Mucosa of gallbladder (tissue), 1 donor: ENCODE measurements at places on chromosomes 6 and 20. TPM values are rescaled to one million over a fixed set of nuclear protein-coding genes. Genes with fewer than 3 reads are reported as not detected.

- DNase-seq: no peak
Measured at GRCh38 chr6:134723081-134723871, 226.6 kb downstream of the ALDH8A1 start.

DNA sequence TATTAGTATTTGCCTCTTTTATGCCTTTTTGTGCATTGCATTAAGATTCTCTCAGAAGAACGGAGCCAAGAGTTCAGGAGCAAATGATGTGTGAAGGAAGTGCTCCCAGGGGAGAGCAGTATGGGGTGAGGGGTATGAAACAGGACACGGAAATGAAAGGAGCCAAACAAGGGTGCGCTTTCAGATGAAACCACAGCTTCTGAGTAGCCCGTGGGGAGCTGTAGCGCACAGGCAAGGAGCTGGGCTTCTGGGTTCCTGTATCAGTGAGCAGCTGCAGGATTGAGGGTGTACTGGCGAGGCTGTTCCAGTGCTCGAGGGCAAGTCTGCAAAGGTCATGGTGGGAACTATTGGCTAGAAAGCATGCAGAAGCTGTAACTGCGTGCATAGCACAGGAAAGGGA, 25.4 kb downstream of the ANKEF1 start:
- no peak for DNase-seq

DNA sequence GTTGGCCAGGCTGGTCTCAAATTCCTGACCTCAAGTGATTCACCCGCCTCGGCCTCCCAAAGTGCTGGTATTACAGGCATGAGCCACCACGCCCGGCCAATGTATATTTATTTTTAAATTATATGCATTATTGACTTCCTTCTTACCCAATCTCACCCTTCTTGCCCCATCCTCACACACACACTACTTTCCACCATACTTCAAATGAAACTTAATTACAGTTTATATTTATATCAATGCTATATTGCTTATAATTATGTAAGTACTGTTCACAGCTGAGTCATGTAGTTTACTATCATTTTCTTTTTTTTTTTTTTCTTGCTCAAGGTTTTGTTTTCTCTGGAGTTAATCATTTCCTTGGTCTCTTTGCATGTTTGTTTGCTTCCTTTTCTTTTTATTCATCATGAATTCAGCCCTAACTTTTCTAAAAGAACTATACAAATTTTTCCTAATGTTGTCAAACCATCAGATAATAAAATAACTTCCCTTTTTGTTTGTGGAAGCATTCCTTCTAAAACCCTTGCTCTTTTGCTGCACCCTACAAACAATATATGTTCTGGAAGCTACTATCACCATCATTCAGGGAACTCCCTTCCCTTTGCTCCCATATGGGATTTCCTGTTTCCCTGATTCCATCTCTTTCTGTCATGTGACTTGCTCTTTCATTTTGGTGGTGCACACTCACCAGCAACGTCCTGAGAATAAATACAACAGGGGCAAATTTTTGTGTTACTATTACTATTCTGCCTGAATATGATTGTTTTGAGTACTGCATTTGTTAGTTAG, 201.7 kb upstream of the SASH1 start:
- DNase-seq: no peak

DNA sequence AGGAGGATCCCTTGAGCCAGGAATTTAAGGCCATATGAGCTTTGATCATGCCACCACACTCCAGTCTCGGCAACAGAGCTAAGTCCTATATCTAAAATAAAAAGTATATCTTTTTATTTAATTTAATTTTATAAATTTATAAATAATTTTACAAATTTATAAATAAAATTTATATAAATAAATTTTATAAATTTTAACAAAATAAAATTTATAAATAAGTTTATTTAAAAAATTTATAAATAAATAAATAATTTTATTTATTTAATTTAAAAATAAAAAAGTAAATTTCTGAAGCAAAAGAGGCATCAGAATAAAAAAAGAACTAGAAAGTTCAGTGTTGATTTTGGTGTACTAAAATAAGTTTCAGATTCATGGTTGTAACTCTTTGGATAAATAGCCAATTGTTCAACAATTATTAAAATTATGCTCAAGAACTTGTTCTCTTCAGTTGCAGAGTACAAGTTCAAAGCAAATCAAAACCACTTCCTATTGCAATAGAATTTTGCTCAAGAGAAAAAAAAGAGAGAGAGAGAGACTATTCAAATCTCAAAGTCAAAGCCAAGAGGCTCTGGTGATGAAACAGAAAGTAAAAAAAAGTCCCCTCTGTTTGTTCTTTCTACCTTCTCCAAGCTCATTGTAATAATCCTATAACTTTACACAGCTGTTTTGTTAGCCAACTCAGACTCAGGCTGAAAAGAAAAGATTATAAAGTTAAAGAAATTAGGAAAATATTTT, 547.5 kb upstream of the ADGRB3 start:
- no peak for DNase-seq

The EZR gene
- total RNA-seq: 297 TPM

The ROS1 gene
- total RNA-seq: 0.12 TPM
